CD8-positive, alpha-beta T cell (primary cell): ENCODE measurements at places on chromosomes 5 and 9.

DNA sequence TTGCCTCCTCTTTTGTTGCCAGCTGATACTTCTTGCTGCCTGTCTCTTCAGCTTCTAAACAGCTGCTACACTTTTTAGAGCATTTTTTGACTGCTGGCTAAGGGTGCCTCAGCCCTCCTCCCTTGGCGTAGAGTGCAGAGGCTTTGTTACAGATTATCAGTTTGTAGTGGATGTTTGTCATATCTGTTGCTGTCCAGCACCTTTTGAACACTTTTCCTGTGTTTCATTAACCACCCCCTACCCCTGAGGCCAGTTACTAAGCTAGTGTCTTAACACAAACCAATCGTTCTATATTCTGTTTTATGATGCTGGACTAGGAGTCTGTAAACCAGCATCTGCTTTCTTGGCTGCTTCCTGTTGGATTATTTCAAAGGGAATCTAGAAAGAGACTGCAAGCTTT is 441.5 kb downstream of the DNAH5 start:
- DNase-seq, result no peak

DNA sequence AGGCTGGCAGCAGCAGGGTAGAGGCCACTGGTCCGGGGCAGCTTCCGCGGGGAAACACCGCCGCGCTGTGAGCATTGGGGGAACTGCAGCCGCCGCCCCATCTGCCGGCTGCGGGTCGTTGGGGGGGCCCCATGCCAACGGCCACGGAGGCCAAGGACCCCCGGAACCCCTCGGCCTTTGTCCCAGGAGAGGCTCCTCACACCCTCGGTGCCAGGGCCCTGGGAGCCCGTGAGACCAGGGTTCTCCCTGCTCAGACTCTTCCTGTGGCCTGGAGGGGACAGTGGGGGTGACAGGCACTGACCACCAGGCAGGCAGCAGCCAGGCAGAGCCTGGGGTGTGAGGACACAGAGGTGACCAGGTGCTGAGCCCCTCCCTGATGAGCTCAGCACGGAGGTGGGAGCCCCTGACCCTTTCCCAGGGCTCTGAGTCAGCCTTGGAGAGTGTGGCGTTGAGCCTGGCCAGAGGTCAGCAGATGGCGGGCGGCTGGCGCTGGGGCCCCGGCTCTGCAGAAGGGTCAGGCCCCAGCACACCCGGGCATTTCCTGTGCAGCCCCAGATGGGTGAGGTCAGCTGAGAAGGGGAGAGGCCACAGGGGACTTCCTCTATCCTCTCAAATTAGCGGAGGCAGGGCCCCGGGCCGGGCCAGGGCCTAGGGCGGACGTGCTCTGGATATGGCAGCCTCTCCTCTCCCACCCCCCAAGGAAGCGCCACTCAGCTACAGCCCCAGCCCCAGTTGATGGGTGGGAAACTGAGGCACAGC is 17.9 kb upstream of the EGFL7 start:
- peak; percentile 59 for DNase-seq

GRCh38 chr5:87671146-87671545 is 258.4 kb upstream of the CCNH start:
- DNase-seq, result no peak

- no peak for DNase-seq
These were observed 82.2 kb upstream of the TLX3 start for GRCh38 chr5:171226864-171227263.

- no peak for DNase-seq
These were observed 68.7 kb upstream of the FSTL4 start for GRCh38 chr5:133680830-133681565.

DNA sequence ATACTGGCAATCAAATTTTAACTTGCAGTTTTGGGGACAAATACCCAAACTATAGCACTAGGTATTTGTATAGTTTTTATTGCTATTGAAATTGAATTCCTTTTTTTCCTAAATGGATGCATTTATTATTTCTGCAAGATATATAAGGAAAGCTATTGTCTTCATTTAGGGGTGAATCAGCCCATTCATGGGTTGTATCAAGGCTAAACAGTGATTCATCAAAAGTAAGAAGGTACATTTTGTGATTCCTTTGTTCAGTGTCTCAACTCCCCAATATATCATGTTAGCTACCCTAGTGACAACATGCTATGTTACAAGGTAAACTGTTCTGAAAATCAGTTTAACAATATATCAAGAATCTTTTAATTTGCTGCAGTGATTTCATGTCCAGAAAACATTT is 185.7 kb downstream of the PLK2 start:
- no peak for DNase-seq

DNA sequence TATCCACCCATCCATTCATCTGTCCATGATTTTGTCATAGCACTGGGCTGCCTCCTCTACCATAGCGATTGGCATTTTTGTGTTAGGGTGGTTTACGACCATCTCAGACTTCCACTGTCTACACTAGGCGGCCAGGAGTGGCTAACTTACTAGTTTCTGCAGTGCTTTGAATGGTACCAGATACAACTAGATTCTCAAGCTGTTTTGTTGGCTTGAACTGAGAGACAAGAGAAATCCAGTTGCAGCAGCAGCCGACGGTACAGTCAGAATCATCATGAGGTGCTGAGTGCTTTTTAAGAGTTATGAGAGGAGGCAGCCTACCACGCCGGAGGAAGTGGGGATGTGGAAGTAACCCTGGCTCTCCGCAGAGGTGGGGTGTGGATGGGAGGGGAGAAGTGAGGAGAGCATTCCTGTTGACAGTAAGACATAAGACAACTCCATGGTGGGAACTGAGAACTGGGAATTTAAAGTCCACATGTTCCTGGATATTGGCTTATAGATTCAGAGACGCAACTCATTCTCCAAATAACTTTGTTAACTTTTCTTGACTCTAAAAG is 27.9 kb downstream of the COL5A1 start:
- DNase-seq, result no peak

DNA sequence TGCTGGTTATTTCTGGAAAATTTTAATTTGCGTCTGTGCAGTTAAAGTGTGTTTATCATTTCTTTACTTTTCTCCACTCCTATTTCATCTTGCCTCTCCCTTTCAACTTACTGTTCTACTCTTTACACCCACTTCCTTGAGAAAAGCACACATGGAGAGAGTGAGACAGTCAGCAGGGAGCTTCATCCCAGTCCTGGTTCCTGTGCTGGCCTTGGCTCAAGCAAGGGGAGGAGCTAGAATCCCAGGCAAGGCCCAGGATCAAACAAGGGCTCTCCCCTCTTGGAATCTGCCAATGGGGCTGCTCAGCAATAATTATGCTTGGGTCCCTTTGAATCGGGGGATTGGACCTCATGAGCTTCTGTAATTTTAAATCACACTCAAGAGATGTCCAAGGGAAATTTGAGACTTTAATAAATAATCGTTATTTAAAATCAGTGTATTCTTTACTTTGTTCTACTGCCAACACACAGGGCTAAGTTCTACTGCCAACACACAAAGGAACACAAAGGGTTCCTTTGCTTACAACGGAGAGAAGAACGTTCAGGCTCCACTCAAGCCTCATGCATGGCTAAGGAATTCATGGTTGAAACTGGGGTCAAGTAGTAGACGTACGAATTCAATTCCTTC is 439.3 kb upstream of the DAB2 start:
- no peak for DNase-seq

DNA sequence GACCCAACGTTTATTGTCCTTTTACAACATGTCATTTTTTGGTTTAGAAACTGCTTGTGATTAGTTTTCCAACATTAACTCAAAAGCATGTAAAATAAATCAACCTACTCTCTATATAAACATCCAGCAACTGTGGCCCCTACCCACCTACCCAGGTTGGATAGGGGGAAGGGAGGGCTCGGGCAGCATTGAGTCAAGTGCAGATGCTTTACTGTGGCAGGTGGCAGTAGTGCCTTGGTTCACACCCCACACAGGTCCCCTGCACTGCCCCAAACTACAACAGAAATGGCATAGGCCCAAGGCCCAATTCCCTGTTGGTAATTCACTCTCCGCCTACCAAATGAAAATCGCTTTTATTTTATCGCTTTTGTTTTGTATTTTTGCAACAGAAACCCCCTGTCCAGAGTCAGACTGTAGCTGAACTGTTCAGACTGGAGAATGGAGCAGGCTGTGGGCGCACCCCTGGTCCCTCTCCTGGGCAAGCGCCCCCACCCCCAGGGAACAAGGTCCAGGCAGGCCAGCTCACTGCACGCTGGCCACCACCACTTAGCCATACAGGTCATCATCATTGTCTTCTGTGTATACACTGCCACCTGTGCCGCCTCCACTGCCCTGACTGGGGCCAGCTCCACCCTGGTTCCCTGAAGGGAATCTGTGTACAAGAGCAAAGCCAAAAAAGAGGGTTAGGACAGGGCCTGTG is 15.7 kb downstream of the VCP start:
- DNase-seq, result no peak

GRCh38 chr5:122730037-122730436 is 44.8 kb upstream of the SNX2 start:
- DNase-seq, result no peak

- no peak for DNase-seq
These were observed 11.1 kb downstream of the DOLK start for GRCh38 chr9:128936171-128936865.

GRCh38 chr5:32505756-32506155 is 61.2 kb upstream of the ZFR start:
- no peak for DNase-seq

DNA sequence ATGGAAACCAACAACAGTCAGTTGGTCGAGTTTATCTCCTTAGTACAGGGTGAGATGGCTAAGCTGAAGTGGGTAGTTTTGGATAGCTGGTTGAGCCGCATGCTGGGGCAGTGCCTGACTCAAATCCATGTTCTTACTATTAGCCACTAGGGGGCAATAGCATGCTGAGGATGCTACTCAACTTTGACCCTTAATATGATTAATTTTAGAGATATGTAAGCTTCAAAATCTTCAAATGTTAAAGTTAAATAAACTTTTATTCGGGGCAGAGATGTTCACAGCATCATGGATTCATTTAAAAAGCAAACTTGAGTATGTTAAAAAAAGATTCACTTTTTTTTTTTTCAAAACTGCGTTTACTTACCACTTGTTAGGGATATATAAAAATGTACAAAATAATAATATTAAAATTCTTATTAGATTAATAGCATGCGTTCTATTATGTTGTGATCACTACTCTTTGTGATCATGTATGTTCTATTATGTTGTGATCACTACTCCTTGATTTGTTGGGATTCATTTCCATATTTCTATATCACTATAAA is 57.0 kb downstream of the C9orf153 start:
- DNase-seq, result no peak

GRCh38 chr5:54146916-54147315 is 163.5 kb downstream of the ARL15 start:
- DNase-seq, result no peak

- no peak for DNase-seq
These were observed 4.1 kb upstream of the ARSI start for GRCh38 chr5:150306775-150307174.

DNA sequence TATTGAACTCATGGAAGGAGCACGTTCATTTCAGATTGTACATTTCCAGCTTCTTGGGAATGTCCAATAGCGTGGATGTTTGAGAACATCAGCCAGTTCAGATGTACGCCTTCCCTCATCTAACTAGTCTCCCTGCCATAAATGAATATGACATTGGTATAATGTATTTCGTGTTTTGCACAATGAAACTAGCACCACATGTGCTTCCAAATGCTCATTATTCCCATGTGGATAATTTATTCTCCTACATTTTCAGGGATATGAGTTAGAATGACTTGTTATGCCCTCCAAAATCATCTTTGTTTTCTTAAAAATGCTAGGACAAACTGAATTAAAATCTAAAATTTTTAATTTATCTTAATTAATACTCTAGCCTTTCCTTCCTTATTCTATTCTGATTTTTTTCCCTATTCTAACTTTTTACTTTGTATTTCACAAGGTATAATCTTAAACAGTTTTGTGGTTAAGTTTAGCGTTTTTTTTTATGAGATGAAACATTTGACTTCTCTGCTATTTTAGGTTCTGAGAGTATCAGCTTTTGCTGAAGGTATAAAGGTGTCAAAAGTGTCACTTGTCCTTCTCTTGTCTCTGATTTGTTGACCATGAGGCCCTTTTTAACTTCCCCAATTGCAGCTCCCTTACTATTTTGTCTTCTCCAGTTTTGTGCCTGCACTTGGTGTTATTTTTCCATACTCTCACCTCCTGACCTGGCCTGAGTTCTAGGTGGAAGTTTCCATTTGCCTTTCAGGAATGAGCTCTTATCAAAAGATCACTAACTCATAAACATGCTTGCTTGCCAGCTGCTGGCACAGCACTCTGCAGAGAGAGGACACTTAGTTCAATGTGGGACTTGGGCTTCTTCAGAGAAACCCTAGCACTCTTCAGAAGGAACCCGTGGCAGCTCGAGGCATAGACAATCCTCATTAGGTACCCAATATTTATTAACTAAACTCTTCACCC is 106.8 kb downstream of the FRMD3 start:
- DNase-seq, result no peak

- no peak for DNase-seq
These were observed 22.0 kb downstream of the CRB2 start for GRCh38 chr9:123378025-123378424.

DNA sequence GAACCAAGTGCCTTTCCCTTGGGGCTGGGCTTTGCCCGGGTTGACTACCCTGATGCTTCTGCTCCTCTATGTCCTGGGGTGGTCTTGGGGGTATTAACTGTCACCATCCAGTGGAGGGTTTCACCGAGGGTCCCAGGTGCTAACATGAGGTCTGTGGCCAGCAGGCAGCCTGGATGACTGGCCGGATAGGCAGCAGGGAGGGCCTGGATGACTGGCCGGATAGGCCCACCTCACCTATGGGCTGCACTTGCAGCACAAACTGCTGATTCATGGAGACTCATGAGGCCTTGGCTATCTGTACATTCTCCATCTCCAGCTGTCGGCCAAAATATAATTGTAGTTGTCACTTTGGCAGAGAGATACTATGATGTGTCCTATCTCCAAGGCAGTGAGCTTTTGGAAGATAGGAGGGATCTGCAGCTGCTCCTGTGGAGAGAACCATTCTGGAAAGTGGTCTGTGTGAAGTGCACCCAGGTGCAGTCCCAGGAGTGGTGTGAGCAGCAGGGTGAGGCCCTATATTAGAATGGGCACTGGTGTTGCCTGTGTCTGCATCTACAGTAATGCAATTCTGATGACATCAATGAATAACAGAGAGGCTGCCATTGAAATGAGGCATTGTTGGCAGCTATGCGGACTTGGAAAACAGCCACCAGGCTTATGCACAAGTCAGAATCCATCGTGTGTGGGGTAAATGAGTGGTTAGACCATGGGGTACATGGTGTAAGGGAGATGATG is 26.3 kb upstream of the CDKN2AIPNL start:
- no peak for DNase-seq

- no peak for DNase-seq
These were observed 19.7 kb downstream of the CPEB4 start for GRCh38 chr5:173907686-173908371.

DNA sequence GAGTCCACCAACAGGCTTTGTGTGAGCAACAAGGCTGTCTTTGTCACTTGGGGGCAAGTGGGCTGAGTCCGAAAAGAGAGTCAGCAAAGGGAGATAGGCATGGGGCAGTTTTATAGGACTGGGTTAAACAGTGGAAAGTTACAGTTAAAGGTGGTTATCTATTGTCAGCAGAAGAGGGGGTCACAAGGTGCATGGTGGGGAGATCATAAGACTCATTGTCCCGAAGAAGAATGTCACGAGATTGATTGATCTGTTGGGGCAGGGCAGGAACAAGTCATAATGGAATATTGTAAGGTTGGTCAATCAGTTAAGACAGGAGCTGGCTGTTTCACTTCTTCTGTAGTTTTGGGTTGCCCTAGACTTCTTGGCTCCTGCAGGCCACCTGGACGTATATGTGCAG is 7.6 kb upstream of the HMGCS1 start:
- no peak for DNase-seq

- no peak for DNase-seq
These were observed 7.5 kb upstream of the RFK start for GRCh38 chr9:76401580-76402354.

GRCh38 chr9:131279863-131280570 is 3.7 kb upstream of the FAM78A start:
- DNase-seq, result no peak
